WERI-Rb-1 (cell line): ENCODE measurements at places on chromosomes 12 and 14.

DNA sequence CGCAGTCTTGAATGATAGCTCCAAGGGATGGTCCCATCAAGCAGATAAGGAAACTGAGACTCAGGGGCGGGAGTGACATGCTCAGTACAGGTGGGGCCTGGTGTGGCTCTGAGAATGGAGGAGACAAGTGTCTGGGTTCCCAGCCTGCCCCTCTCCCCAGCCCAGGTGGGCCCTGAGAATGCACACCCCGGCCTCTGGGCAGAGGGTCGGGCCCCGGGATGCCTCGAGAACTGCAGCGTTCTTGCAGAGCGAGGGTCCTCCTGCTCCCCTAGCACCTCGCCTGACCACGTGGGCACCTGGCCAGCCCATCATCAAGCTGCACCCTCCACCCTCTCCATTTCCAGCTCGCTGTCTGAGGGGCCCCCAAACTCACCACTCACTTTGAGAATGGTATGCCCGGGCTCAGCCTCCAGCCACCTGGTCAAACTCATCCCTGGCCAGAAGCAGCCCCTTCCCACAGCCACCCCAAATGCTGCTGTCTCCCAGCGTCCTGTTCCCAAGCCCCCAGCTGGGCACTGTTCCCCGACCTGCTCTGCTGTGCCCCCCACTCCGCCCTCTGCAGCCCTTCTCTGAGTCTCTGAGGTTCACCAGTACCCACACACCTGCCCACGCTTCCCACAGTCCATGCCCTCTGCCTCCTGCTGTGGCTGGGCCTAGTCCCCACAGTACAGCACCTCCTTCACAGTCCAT is 44.3 kb downstream of the CYP46A1 start:
- DNase-seq: peak; percentile 7

DNA sequence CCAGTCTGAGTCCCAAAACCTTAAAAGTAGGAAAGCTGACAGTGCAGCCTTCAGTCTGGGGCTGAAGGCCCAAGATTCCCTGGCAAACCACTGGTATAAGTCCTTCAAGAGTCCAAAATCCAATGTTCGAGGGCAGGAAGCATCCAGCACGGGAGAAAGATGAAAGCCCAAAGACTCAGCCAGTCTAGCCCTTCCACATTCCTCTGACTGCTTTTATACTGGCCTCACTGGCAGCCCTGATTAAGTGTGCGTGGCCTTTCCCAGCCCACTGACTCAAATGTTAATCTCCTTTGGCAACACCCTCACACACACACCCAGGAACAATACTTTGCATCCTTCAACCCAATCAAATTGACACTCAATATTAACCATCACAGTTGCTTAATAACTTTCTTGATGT is 372.1 kb upstream of the CCDC196 start:
- DNase-seq: no peak

DNA sequence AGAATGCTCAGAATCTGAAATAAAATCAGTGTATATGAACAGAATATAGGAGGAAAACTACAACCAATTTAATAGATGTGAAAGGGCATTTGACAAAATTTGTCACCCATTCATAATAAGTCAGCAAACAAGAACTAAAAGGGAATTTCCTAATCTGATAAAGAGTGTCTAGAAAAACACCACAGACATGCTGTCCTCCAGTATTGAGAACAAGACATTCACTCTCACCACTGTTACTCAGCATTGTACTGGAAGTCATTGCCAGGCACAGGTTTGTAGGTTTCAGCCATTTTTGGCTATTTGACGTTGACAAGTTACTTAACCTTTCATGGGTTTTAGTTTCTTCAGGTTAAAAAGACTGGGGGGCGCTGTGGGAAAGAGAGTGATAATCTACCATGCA is 13.2 kb downstream of the EIF2S1 start:
- no peak for DNase-seq

DNA sequence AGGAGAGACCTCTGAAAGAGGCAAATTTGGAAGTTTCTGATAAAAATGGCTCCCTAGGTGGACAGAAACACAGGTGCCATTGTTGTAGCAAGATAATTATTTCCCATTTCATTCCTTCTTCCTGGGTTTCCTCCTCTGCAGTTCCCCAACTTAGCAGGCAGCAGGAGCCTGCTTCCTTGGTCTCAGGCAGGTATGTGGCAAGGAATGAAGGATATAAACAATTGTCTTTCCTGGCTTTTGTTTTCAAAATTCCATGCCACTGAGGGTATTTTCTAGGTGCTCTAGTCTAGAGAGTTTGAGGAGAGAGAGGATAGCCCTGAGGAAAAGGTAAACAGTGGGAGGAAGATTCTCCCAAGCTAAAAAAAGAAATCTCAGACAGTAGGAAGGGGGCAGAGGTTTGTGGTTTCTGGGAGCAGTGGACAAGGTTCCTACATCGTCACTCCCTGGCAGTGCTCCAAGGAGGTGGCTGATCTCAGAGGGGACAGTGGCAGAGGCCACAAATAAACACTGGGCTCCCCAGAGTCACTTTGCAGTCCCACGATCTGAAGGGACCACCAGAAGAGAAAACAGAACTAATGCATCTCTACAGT is 82.6 kb upstream of the IGF1 start:
- DNase-seq: no peak

- DNase-seq: no peak
Measured at GRCh38 chr12:4951083-4951482, 41.4 kb downstream of the KCNA1 start.

DNA sequence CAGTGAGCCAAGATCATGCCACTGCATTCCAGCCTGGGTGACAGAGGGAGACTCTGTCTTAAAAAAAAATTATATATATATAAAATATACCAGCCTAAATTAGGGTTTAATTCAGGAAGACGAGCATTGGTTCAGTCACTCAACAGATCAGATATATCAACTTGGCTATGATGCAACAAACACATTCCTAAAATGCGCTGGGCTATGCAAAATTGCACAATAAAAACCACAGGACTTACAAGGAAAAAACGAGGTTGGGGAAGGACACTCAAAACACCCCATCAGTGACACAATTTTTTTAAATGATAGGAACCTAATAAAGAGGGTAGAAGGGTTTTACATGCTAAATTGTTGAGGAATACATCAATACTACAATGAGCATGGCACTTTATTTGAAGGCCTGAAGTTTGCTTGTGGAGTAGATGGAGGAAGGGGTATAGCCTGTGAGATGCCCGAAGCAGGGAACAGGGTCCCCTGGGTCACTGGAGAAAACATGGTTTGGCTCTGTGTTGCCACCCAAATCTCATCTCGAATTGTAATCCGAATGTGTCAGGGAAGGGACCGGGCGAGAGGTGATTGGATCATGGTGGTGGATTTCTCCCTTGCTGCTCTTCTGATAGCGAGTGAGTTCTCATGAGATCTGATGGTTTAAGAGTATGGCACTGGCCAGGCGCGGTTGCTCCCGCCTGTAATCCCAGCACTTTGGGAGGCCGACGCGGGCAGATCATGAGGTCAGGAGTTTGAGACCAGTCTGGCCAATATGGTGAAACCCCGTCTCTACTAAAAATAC is 71.2 kb downstream of the TNFAIP2 start:
- DNase-seq: no peak

GRCh38 chr12:128381946-128382345 is 115.0 kb downstream of the TMEM132C start:
- DNase-seq: no peak

DNA sequence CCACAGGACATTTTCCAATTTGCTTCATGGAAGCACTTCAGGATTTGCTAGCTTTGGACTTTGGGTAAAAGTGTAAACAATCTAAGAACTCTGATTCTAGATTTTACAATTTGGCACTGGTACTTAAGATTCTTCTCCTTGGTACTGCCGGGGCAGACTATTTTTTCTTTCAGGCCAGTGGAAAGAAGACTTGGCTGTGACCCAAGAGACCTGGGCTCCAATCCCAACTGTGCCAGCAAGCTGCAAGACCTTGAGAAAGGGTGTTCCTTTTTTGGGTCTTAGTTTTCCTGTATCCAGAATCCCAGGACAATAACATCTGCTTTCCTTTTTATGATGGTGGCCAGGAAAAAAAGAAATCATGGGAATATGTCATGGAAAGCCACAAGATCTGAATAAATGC is 148.1 kb upstream of the CRY1 start:
- DNase-seq: no peak

DNA sequence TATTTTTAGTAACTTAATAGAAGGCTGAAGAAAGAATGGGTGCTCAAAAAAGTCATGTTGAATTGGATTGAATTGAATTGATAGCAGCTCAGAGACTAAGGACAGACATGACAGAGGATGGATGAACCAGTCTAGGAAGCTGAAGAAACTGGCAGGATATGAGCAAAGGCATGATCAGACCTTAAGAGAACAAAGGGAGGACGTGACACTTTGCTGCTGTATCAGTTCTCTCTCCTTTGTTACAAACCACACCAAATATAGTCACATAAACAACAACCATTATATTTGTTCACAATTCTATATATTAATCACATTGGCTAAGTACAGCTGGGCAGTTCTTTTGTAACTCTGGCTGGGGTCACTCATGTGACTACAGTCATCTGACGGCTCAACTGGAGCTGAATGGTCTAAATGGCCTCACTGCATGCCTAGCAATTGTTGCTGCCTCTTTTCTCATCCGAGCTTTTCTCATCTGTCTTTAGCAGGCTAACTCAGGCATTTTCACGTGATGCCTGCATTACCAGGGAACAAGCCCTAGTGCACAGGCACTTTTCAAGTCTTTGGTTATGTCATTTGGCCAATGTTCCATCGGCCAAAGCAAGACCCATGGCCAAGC is 355.0 kb downstream of the ETNK1 start:
- DNase-seq: no peak

- no peak for DNase-seq
Measured at GRCh38 chr12:105761075-105761474, 377.7 kb downstream of the NUAK1 start.

DNA sequence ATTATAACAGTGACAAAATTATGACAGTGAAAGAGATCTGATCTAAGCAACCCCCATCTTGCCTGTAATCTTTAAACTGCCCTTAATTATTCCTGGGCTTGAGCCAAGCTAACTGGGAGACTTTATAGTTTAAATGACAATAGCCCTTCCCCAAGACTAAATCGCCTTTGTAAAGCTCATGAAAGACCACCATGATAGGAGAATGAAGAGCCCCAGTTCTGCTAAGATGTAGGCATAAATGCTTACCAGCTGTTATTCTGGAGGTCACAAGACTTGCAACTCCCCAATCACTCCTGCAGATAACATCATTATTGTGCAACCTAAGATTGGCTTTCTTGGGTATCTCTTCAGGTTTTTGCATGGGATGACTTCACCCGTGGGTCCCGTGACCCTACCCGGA is 599.7 kb downstream of the KCNH5 start:
- no peak for DNase-seq

- DNase-seq: peak; percentile 57
Measured at GRCh38 chr12:3218228-3219171, 141.3 kb downstream of the TSPAN9 start.

DNA sequence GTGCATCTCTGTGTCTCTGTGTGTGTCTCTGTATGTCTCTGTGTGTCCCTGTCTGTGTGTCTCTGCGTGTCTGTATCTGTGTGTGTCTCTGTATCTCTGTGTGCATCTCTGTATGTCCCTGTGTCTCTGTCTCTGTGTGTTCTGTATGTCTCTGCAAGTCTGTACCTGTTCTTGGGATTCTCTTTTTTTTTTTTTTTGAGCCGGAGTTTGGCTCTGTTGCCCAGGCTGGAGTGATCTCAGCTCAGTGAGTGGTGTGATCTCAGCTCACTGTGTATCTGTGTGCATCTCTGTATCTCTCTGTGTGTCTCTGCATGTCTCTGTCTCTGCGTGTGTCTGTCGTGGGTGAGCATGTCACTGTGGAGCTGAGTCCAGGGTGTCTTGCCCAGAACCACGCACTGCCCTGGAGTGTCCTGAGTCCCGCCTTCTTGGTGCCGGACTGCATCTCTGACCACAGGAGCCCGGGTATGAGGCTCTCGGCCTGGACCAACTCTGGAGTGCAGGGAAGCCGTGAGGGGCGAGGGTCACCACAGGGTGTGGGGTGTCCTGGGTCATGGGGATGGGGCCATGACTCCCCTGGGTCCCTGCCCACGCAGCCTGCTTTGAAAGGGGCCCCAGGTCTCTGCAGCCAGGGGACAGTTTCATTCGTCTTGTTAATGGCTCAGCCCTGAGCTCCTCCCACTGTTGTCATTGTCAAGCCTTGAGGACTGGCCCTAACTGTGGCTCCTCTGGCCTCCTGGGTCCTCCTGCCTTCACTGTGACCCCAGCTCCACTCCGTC is 11.8 kb downstream of the MYL2 start:
- DNase-seq: no peak

GRCh38 chr14:24186831-24187538 is 1.6 kb downstream of the IPO4 start:
- no peak for DNase-seq

DNA sequence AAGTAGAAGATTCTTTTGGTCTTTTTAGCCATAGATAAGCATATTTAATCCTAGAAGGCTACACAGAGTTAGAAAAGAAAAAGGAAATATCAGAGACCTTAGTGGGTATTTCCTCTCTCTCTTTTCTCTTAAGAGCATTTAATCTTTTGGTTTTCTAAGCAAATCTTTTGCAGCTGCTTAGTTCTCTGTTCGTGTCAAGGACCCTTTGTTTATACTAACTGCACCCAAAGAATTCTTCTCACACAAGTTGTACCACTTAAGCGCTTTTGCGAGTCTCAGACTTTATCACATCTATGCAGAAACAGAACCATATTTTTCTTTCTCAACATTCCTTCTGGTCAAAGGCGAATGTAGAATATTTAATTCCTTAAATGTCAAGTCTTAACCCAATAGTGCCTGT is 17.9 kb upstream of the NID2 start:
- no peak for DNase-seq

GRCh38 chr12:499837-500458 is 40.2 kb downstream of the B4GALNT3 start:
- DNase-seq: no peak

GRCh38 chr12:92585115-92585727 is 117.6 kb upstream of the PLEKHG7 start:
- no peak for DNase-seq

- DNase-seq: no peak
Measured at GRCh38 chr12:109863847-109864712, 16.3 kb downstream of the GLTP start.

DNA sequence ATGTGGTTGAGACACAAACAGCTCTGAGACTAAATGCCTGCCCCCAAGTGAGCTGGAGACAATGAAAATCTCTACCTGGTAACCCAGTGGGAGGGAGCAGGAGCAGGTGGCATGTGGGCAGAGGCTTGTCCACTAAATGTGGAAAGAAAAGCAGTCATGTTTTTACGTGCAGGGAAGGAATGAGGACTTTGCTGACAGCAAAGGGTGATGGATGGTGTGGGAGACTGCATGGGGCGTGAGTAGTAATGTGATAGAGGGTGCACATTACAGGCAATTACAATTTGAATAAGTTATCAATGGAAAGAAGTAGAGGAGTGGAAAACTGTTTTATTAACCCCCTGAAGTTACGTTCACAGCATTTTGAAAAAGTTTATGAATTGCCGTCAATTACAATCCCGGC is 176.6 kb downstream of the NRXN3 start:
- no peak for DNase-seq

GRCh38 chr14:58430156-58430555 is 2.6 kb downstream of the KIAA0586 start:
- no peak for DNase-seq
